CD4-positive, alpha-beta T cell treated with Interleukin-21 for 1 hour (primary cell): ENCODE measurements at places on chromosomes 6 and 20.

DNA sequence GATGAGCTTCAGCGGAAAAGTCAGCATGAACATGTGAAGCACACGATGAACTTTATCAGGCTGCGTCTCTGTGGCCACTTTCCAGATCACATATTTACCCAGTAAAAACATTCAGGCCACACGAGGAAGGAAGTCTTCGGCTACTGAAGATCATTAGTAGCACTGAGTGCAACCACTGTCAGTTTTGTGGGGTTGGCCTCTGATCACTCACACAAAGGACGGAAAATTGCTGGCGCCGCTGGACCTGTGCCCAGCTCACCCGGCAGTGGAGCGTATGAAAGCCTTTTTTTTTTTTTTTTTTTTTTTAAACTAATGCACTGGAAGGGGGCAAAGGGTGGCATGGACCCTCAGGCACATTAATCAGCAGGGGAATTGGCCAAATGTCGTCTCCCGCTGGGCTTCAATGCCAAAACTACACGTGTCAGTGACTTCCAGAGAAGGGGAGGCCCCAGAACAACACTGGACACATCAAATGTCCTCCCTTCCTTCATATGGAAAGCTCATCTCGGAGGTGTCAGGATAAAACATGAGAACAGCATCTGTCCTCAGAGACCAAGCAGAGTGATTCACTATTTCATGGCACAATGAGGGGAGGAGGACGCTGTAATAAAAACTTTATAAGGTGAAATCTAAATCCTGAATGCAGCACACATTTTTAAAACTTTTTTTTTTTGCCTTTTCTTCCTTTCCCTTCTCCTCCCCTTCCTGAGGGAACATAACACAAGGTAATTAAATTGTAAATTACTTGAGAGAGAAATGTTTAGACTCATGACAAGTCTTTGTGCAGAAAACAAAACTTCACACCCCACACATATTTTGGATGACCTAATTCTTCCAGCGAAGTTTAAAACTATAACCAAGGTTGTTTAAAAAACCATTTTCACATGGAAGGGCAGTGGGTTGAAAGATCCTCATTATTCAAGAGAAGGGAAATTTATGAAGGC, 223.4 kb downstream of the FOXC1 start:
- DNase-seq: no peak

DNA sequence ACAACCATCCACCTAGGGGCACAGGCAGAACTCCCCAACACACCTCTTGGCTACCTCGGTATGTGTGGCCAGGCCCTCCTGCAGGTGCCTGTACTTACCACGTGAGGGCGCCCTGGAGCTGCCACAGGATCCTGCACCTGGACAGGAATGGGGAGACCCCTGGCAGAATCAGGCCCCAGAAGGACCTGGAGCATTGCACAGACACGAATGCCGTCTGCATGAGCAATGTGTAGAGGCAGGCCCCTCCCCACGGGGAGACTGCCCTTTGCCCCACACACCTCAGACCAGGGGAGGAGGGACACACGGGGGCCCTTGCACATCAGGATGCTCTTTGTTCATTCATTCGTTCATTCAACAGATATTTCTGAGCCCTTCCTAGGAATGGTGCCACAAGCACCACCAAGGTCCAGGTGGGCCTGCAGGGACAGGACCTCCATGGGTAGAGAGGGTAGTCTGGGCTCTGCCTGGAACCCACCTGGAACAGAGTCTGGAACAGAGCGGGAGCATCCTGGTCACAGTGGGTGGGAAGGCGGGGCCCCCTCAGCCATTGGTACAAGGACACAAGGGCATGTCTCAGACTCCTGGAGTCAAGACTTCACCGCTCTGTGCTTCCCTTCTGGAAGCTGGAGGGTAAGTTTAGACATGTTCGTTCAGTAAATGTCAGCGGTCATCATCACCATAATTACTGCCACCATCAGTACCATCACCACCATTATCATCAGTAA, 32.3 kb downstream of the YTHDF1 start:
- peak; percentile 49 for DNase-seq

DNA sequence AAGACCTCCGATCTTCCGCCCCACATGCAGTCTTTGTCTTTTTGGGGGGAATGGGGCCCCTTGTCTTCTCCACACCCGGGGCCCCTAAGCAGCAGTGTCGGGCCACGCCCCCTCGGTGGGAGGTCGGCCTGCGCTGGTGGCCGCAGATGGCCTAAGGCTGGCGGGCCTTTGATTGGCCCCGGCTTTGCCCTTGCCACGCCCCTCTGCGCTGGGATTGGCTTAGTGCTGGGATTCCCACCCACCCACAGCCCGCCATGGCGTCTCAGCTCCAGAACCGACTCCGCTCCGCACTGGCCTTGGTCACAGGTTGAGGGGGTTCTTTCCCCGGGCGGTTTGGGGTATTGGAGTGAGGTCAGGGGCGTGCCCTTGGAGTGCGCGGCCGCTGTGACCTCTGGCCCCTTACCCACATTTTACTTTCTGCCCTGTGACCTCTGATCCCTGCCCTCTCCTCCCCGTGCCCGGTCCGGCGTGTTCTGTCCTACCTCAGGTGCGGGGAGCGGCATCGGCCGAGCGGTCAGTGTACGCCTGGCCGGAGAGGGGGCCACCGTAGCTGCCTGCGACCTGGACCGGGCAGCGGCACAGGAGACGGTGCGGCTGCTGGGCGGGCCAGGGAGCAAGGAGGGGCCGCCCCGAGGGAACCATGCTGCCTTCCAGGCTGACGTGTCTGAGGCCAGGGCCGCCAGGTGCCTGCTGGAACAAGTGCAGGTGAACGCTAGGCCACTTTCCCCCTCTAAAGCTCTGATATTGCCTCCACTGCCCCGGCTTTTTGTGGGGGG, at the start of gene HSD17B8:
Gene HSD17B8 (plus strand): TSS at position 241 of the 776 bp plus-strand sequence. CDS start 14 bp downstream, at position 255.
- DNase-seq: peak; percentile 94

DNA sequence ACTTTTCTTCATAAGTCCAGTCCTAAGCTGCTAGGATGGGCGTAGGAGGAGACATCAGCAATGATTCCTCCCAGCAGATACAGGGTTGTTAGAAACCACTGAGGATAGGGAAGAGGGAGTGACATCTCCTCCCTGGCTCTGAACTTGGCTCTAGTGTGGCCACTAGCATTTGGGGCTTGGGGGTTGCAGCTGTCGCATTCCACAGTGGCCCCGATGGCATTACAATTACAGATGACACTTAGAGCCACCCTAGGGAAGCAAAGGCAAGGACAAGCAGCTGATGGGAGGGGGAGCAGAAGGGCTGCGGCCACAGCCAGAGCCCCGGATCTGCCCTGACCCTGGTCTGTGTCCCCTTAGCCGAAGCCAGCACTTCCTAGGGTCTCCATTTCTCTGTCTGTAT, 9.5 kb upstream of the CDKN1A start:
- no peak for DNase-seq

DNA sequence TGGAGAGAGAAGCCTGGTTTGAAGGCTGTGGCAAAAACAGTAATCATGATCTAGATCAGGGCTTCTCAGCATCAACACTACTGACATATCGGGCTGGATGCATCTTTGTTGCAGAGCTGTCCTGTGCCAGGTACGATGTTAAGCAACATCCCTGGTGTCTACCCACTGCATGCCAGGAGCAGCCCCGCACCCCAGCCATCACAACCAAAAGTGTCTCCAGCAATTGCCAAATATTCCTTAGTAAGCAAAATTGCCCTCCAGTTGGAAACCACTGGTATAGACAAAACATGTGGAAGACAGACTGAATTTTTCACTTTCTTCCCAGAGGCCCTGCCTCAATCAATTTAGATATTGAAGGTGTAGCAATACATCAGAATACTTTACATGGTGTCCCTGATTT, 147.6 kb upstream of the NRN1 start:
- no peak for DNase-seq

- DNase-seq: no peak
Measured at GRCh38 chr6:135072753-135073152, 18.1 kb upstream of the HBS1L start.

DNA sequence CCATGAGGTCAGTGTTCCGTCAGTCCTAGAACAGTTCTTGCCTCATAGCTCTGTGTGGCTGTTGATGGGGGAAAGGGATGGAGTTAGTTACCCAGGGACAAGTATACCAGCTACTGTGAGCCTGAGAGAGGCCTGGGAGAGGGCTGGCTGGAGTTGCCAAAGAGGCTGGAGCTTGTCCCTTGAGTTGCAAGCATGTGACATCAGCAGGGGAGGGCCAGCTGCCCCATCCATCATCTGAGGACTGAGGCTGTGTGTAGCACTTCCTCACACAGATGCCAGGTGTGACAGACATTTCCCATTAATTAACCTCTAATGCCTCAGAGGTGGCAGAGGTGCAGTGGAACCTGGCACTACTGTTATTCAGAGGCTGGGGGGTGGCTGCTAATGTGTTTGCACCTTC, 131.6 kb downstream of the PHACTR3 start:
- DNase-seq: no peak

- DNase-seq: no peak
Measured at GRCh38 chr6:115554060-115554459, 506.6 kb downstream of the FRK start.

DNA sequence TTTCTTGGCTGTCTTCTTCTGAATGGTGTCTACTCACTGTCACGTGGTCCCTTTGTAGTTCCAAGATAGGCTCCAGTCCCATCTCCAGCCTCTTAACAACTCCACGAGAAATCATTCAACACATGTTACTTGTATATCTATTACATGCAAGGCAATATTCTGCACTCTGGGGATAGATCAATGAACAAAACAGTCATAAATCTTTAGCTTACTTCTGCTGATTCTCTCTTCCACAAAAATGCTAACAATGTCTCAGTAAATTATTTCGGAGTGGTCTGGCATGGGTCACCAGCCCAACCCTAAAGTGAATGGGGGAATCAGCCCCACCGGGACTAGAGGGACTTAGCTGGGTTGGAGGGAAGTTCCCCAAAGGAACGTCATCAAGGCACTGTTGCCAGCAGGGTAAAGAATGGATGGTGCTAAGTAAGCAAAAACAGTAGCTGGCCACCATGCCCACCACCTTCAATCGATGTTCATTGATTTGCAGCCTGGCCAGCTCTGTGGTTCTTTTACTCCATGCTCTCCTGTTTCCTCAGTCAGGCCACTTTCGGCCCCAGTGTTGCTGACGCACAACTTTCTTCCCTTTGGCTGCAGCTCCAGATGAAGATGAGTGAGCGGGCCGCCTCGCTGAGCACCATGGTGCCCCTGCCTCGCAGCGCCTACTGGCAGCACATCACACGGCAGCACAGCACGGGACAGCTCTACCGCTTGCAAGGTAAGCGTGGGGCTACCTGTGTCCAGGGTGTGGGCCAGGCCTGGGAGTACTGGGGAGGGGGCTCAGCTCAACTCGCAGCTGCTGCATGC, 167.7 kb downstream of the DOK5 start:
- DNase-seq: no peak

DNA sequence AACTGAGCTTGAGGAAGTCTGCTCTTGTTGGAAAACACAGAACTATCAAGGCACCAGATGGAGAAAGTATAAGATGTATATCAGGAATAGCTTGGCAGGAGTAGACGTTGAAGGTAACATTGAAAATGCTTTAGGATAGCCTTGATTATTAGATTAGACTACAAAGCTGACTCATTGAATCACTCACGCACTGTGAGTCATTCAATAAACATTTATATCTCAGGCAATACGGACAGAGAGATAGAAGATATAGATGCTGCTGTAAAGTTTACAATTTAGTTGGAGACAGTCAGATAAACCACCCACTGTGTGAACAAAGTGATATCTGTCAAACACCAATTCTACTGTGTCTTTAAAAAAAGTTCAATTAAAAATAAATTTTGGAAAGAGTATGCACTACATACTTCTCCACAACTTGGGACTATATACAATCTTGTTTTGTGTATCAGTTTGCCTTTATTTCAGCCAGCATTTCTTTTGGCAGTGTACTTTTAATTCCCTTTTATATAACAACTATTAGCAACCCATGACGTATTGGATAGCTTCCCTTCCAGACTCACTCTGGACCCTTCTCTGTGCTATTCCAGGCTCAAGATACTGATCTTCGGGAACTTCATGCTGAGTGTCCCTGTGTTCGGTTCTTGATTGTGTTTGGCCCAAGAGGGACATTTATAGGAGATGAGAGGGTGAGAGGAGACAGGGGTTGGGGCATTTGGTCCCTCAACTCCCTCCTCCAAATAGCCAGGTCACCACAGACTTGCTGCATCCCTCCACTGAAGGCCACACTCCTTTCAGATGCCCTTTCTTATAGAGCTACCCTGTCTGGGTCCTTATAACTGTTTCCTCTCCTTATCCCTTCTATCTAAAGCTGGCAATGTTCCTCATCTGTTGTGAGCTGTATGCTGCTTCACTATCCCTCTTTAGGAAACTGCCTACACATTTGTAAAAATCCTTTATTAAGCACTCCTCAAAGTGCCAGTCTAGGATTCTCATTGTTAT, 176.6 kb upstream of the PTPRK start:
- DNase-seq: no peak

GRCh38 chr6:10030942-10031537, 383.8 kb downstream of the TFAP2A start:
- no peak for DNase-seq

GRCh38 chr20:63132715-63133471, 83.0 kb downstream of the YTHDF1 start:
- DNase-seq: no peak

GRCh38 chr6:139257821-139258398, 33.9 kb downstream of the TXLNB start:
- DNase-seq: no peak

DNA sequence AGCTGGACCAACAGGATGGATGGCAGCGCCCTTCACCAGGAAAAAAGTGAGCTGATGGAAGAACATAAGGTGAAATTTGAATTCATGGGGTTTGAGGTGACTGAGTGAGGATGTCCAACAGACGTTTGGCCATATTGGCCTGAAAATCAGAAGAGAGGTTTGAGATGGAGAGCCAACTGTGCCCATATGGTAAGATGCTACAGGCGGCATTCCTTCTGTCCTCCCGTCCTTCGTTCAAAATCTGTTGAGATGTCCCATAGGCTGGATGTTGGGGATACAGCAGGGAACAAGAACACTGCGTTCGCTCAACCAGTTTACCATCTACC, 468 bp upstream of the CMTR1 start:
- no peak for DNase-seq

GRCh38 chr6:38527371-38527770, 112.4 kb downstream of the BTBD9 start:
- DNase-seq: no peak

DNA sequence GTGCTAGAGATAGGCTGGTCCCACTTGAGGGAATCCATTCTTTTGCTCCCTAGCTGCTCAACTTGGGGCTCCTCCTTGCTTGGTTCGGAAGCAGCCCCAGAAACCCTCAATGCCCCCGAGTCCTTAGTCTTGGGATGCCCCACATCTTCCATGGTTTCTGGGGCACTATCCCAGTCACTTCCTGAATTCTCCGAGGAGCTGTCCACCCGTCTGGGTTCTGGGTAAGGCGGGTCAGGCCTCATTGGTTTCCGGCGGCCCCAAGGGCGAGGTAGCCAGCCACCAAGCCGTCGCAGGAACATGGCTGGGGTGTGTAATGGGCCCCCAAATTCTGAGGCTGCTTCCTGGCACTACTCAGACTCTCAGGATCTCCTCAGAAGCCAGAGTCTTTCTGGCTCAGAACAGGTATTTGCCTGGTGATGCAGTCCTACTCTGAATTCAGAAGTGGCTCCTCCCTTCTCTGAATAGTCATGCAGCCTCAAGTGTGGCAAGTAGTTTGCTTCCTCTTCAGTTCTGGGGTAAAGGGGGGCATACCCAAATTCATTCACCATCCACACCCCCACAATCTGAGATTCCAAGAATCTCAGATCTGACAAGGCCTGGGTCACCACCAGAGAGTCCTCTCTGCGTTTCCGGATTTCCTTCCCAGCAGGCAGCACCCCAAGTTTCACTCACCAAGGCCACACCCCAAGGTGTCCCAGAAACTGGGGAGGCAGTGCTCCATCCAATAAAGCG, 763 bp downstream of the C6orf47 start:
- DNase-seq: peak; percentile 46
